ENCODE measurements at places on chromosomes 1 and 21. TPM values are rescaled to one million over a fixed set of nuclear protein-coding genes. Genes with fewer than 3 reads are reported as not detected.

The CLCA2 gene
- 1.8 TPM for total RNA-seq

The LEMD1 gene
- total RNA-seq, result not detected

The MCOLN3 gene
- 6.3 TPM for total RNA-seq

The CATSPERE gene
- total RNA-seq, result 0.78 TPM

The NECTIN4 gene
- not detected for total RNA-seq

The BCL2L15 gene
- 0.59 TPM for total RNA-seq

The TRPM2 gene
- not detected for total RNA-seq

The LDLRAD1 gene
- not detected for total RNA-seq

The LENEP gene
- not detected for total RNA-seq

The CAPN9 gene
- total RNA-seq, result not detected

The CD53 gene
- not detected for total RNA-seq

The AVPR1B gene
- not detected for total RNA-seq

The CFHR5 gene
- not detected for total RNA-seq

The STRIP1 gene
- 44.6 TPM for total RNA-seq

The ARHGAP29 gene
- 59.2 TPM for total RNA-seq

The LAMB3 gene
- total RNA-seq, result 6.1 TPM

The FNDC5 gene
- total RNA-seq, result 0.20 TPM

The SHISAL2A gene
- total RNA-seq, result not detected

The SPATA17 gene
- total RNA-seq, result 0.98 TPM

The PDZK1 gene
- total RNA-seq, result 0.39 TPM

The LCE1F gene
- total RNA-seq, result not detected

The COL16A1 gene
- 58.5 TPM for total RNA-seq

The NEGR1 gene
- 5.5 TPM for total RNA-seq

All from subcutaneous preadipocyte (primary cell).